SHP77 (cell line): ENCODE measurements at places on chromosomes 1 and 21.

DNA sequence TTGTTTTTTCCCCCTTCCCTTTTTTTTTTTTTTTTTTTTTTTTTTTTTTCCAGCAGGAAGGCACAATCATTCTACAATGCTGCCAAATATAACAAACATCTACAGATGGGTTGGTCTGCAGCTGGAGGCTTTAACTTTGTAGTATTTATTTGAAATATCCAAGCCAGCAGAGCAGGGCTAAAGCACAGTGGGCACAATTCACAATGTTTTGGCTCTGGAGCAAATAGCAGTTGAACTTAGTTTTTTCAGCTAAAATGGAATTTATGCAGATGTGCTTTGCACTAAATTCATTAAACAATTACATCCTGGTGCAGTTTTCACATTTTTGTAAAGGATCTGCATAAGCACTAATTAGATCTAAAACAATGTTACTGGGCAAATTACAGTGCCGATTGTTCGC lies 39.8 kb upstream of the ZBTB18 start:
- DNase-seq: no peak

GRCh38 chr21:42965211-42965560 lies 9.2 kb upstream of the PKNOX1 start:
- DNase-seq: no peak

DNA sequence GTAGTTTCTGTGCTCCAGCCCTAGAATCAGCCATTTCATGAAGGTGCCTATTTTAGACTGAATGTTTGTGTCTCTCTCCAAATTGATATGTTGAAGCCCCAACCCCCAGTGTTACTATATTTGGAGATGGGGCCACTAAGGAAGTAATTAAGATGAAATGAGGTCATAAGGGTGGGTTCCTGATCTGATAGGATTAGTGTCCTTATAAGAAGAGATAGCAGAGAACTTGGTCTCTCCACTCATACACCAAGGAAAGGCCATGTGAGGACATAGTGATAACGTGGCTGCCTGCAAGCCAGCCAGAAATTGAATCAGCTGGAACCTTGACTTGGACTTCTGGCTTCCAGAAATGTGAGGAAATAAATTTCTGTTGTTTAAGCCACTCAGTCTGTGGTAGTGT lies 12.3 kb downstream of the RAVER2 start:
- DNase-seq: no peak

DNA sequence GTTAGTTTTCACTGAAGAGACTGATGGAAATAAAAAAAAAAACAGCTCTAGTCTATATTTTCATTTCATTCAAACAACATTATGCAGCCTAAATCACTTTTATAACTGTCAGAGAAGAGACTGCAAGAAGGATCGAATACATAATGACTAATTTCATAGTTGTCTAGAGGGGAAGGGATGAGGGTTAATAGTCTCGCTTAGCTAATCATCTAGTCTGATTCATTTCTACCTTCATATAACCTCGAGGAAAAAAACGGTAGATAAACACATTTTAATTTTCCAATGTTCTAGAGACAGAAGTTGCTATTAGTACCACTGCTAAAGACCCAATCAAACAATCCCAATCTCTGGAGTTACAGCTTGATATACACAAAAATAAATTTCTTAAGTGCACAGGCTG lies 3.5 kb downstream of the FUBP1 start:
- DNase-seq: no peak

DNA sequence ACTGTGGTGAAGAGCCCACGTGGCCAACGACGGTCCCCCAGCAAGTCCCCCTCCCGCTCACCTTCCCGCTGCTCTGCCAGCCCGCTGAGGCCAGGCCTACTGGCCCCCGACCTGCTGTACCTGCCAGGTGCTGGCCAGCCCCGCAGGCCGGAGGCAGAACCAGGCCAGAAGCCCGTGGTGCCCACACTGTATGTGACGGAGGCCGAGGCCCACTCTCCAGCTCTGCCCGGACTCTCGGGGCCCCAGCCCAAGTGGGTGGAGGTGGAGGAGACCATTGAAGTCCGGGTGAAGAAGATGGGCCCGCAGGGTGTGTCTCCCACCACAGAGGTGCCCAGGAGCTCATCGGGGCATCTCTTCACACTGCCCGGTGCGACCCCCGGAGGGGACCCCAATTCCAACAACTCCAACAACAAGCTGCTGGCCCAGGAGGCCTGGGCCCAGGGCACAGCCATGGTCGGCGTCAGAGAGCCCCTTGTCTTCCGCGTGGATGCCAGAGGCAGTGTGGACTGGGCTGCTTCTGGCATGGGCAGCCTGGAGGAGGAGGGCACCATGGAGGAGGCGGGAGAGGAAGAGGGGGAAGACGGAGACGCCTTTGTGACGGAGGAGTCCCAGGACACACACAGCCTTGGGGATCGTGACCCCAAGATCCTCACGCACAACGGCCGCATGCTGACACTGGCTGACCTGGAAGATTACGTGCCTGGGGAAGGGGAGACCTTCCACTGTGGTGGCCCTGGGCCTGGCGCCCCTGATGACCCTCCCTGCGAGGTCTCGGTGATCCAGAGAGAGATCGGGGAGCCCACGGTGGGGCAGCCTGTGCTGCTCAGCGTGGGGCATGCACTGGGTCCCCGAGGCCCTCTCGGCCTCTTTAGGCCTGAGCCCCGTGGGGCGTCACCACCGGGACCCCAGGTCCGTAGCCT lies 46.8 kb downstream of the TRIM11 start:
- no peak for DNase-seq

DNA sequence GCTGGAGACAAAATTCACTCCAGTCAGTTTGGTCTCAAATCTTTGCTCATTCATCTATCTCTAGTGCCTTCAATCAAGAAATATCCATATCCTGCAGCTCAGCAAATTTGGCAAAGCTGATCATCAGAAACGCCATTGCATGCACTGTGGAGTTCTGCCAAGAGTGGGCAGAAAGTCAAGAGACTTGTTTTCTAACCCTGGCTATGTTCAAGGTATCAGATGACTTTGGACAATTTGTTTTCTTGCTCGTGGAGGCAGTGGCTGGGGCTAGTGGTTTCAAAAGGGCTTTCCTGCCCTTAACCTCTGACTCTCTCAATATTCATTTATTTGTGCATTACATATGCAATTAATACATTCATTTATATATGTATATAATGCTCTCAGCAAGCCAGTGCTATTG lies 12.8 kb upstream of the LRRC52 start:
- no peak for DNase-seq

GRCh38 chr1:107649023-107649422 lies 316.0 kb downstream of the VAV3 start:
- no peak for DNase-seq

DNA sequence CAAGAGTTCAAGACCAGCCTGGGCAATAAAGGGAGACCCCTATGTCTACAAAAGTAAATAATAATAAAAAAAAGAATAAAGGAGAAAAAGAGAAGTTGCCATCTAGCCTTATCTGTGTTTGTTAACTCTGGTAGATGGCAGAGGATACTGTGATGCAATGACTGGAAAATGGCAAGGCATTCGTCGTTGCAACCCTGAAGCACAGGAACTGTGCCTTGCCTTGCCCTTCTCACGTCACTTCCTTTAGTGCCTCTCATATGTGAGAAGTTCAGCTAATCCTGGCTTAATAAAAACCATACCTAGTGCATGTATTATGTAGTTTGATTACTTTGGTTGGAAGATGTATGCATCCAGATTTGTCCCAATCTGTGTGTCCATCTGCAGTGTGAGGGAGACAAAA lies 25.8 kb upstream of the PIGC start:
- DNase-seq: no peak

GRCh38 chr1:73500154-73500553 lies 697.8 kb downstream of the LRRIQ3 start:
- no peak for DNase-seq

DNA sequence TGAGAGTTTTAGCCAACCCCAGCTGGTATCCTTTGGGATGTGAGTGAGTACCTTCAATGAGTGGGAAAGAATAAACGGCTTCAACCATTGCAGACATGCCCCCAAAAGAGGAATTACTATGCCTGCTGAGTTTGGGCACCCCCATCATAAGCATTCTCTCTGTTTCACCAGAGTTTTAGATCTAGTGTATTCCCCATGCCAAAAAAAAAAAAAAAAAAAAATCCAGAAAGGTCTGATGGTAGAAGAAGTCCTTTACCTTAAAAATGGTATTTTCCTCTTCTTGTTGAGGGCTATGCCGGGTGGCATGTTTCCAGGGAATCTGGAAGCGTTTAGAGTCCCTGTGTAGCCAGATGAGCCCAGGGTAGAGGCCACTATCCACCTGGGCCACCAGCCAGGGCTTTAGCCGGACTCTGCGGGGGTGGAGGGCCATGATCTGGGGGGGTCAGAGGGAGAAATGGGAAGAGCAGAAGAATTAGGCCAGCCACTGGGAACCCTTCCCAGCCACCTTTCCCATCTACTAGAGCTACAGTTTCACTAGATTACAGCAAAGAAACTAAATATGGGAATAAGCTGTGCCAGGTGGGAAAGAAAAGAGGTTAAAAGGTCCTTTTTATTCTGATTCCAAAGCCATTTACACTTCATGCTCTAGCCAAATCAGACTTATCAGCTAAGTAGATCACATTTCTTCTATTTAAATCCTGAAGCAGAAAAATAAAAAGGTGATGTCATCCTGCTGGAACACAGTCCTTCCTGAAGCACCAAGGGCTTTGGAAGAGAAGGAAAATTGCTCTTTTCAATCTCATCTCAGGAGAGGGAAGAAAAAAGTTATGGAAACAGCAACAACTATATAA lies 4.7 kb downstream of the IRF6 start:
- DNase-seq: no peak

- no peak for DNase-seq
Measured at GRCh38 chr1:211153932-211154331, 20.0 kb upstream of the KCNH1 start.

DNA sequence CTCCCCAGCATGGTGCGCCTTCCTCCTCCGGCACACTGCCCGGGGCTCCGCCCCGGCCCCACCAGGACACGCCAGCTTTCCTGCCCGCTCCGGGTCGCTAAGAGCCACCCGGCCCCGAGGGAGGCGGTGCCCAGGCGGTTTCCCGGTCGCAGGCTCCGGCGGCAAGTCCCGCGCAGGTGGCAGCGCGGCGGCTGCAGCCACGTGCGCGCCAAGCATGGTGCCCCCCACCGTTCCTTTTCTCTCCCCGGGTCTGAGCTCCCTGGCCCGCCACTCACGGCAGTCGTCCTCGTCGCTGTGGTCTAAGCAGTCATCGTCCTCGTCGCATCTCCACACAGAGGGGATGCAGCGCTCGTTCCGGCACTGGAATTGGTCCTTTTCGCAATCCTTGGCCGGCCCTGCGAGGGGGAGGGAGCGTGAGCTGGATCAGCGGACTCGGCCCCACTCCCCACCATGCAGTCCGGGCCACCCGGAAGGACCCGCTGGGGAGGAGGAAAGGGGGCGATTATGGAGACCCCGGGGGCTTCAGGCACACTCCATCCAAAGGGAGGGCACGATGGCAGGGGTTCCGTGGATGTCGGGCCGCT lies 1.2 kb downstream of the LRP8 start:
- DNase-seq: no peak

DNA sequence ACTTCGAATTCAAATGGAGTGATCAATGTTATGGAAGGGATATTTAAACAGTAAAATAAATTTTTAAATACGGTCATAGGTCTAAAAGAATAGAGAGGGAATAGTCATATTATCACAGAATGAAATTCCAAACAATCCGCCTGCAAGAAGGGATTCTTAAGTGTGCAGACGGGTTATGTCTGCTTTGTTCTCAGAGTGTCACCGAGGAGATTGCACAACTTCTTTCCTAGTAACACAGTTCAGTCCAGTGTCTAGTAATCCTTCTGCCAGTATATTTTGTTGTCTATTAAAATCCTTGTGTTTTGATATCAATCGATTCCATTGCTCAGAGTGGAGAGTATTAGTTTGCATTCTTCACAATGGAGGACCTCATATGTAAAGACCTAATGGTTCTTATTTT lies 48.4 kb downstream of the LRRC53 start:
- DNase-seq: no peak

GRCh38 chr21:44455524-44456213 lies 359 bp downstream of the LRRC3 start:
- no peak for DNase-seq

DNA sequence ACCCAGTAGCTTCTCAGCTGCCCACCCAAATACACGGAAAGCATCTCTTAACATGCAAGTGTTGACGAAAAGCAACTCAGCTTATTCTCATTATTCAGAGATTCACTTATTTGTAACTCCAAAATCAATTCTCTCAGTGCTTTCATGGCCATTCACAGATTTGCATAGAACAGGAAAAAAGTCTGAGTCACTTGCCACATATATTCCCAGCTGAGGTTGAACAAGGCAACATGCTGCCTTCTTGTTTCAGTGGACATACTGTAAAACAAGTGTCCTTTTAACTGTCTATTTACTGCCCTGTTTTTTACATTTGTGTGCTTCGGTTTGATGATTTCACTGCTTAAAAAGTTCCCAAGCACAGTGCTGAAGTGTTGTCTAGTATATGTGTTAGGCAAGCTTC lies 273.0 kb downstream of the LTN1 start:
- DNase-seq: no peak

DNA sequence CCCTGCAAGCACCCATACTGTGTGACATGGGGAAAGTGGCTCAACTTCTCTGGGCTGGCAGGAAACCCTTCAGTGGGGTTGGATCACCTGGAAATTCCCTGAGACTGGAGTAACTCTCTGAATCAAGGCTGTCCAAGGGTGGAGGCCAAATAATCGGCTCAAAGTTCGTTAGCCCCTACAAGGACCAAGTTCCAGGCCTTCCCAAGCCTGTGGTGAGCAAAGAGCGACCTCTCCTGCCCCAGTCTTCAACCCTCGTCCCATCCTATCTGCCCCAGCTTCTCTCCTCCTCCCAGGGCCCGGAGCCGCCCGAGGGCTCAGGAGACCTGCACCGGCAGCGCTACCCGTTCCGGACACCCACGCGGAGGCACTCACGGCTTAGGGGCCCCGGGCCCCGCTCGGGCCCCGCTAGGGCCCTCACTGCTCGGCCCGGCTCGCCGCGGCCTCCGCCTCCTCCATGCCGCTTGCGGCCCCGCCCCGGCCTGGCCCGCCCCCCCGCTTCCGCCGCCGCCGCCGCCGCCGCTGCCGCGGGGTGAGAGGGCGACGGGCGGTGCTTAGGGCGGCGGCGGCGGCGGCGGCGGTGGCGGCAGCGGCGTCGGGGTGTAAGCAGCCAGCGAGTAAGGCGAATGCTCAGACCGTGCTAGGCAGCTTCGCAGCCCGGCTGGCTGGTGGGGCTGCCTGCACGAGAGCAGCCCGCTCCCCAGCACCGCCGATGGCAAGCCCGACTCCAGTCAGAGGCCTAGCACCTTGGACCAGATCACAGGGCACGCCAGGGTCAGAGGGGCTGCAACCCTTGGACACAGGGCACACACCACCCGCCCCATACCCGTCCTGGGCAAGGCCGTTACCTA lies at the start of gene POMGNT1:
POMGNT1 (minus strand) TSS at position 471 of the 848 bp plus-strand sequence. CDS start 613 bp downstream, outside the sequence.
- DNase-seq: peak; percentile 73

GRCh38 chr1:26721669-26722355 lies 26.0 kb downstream of the ARID1A start:
- no peak for DNase-seq
